Fibroblast of lung (primary cell): ENCODE measurements at places on chromosomes 2 and 18.

GRCh38 chr2:237320801-237321560, 93.0 kb downstream of the COL6A3 start:
- DNase-seq: no peak

DNA sequence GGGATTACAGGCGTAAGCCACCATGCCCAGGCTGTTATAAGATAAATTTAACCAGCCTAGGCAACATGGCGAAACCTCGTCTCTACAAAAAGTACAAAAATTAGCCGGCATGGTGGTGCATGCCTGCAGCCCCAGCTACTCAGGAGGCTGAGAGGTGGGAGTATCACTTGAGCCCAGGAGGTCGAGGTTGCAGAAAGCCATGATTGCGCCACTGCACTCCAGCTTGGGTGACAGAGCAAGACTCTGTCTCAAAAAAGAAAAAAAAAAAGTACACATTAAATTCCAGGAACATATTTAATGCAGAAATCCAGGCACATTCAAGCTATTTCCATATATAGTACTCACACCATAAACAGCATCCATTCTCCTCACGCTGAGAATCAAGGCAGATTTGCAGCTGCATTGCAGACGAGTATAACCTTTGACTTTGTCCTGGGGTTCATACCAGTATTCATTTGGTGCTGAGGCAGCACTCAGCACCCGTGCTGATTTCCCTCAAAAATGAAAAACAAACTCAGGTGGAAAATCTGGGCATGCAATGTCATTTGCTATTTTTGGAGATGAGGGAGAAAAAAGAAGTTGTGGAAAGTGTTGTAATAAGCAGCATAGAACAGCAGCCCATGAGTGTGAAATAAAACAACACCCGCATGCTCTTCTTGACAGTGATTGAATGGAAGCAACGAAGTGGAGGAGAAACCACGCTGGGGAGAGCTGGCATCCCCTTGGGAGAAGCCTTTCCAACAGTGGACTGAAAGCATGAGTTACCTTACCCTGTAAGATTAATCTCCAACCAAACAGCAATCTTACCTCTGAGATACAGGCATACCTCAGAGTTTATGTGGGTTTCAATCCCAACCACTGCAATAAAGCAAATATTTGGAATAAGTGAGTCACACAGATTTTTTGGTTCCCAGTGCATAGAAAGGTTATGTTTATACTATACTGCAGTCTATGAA, 46.8 kb upstream of the ANXA4 start:
- peak; percentile 76 for DNase-seq

DNA sequence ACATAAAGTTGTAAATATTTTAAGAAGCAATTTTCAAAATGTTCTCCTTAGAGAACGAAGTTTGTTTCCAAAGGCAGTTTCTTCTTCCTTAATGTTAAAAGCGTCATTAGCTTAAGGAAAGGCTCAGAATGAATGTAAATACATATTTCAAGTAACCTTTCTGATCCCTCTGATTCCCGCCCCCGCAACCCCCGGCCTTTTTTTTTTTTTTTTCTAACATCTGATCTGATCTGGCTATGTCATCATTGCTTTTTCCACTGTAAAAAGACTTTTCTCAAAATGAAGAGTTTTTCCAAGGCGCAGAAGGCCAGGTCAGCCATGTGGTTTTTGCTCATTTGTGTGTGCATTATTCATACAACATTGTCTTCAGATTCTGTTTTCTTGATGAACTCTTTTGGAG, 57.1 kb upstream of the MEIS1 start:
- no peak for DNase-seq

DNA sequence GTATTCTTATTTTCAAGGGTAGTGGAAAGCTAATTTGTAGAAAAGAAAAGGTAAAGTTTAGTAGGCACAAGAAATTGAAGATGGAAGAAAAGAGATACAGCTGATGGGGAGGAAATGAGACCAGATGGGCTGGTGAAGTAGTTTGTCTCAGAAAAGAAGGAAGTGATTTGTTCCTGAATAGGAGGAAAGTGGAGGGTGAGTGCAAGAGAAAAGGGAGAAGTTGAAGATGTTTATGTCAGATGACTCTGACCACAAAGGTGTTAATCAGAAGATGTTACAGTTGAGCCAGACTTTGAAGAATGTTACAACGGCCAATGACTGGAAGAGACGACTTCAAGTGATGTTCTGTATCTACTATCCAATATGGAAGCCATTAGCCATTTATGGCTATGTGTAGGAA, 21.2 kb downstream of the ZSCAN30 start:
- no peak for DNase-seq

DNA sequence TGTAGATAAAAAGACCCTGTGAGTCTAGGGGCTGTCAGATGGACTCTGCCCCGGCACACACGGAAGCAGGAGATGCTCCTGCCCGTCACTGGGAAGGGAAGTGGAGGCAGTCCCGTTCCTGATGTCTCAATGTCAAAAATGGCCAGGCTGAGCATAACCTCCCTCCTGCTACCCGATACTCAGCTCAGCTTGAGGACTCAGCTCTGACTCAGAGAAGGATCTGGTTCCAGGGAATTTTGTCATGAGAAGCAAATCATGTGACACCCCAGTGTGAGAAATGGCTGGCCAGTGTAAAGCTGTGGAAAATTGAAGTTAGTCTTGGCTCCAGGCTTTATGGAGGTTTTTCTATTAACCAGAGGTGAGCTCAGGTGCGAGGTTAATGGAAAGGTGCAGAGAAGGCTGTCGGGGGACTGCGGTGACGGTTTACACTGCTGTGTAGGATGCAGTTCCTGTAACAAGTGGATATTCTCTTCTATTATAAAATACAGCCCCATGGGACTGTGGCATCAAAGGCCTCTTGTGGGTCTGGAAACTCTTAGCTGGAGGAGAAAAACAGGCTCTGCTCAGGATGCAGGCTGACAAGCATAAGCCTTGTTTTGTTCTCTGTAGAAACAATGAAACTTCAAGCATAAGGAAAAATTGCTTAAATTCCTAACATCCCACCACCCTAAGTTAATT, 24.7 kb upstream of the AGAP1 start:
- DNase-seq: peak; percentile 86

DNA sequence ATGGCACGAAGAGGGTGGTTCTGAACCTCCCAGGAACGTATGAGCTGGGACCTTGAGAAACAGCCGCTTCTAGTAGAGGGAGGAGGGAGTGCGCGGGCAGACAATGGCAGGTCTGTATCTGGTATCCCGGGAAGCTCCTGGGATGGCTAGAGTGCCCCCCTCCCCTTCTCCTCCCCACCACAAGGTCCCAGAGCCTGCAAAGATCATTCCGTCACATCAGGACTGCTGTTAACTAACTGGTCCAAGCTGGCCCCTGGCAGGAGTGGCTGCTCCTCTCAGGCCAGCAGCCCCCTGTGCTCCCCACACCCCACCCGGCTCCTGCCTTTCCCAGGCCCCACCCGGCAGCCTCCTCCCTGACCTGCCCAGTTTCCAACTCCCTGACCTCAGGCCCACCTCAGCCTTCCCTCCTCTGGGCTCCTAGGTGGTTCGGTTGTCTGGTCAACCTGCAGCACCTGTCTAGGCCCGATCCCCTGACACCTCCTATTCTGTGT, 75.0 kb downstream of the TPO start:
- DNase-seq: no peak
